ENCODE measurements at places on chromosomes 4 and X. TPM values are rescaled to one million over a fixed set of nuclear protein-coding genes. Genes with fewer than 3 reads are reported as not detected.

Gene NEUROG2
- total RNA-seq, result 25.1 TPM

Gene VCX3B
- total RNA-seq, result not detected

Gene CENPVL1
- total RNA-seq, result 1.7 TPM

Gene MUC7
- total RNA-seq, result not detected

Gene CT45A5
- not detected for total RNA-seq

Data from temporal lobe (tissue), 4 donors.